Thymus (tissue), 14 donors: ENCODE measurements at places on chromosomes 1 and 21.

GRCh38 chr1:6245869-6246496, 2.0 kb downstream of the HES3 start:
- no peak for DNase-seq

DNA sequence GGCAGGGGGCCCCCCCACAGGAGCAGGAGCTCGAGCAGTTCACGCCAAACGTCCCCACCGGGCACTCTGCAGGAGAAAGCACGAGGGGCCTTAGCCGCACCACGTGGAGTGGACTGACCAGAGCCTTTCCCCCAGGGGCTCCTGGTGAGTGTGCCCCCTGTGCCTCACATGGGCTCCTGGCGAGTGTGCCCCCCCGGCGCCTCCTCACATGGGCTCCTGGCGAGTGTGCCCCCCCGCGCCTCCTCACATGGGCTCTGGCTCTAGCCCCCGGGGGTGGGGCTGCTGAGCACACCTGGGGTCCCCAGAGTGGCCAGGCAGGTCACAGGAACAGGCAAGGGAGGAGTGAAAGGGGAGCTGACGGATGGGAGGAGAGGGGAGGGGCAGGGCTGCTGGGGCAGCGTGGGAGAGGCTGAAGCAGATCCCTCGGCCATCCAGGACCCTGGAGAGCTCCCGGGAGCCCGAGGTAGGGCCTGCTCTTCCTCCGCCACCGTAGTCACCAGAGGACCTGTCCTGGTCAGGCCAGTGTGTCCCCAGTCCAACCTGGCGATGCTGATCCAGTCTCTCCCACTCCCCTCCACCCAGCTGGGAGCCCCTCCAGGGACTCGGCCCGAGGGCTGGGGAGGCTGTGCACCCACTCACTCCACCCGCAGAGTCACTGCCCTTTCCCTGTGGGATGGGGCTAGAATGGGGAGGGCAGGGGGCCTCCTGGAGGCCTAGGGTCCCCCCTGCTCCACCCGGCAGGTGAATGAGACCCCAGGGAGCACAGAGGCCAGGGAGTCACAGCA, 47.6 kb downstream of the ARHGEF16 start:
- peak; percentile 14 for DNase-seq

GRCh38 chr1:25559031-25559430, 15.6 kb downstream of the LDLRAP1 start:
- no peak for DNase-seq

- DNase-seq = no peak
These were observed 24.4 kb downstream of the BLZF1 start for GRCh38 chr1:169392406-169392805.

DNA sequence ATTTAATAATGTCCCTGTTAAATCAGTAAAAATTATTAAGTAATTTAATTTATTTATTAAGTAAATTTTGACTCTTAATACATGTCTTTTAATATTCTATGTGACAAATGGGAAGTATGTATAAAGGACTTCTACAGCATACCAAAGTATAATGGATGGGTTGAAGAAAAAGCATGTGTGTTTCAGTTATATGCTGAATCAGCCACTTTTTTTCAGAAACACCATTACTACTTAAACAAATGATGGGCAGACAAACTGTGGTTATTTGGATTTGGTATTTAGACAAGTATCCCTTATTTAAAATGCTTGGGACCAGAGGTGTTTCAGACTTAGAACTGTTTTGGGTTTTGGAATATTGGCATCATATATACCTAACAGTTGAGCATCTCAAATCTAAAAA, 176.3 kb upstream of the DMRTA2 start:
- DNase-seq = no peak

GRCh38 chr1:117205368-117205767, 5.4 kb downstream of the VTCN1 start:
- DNase-seq = no peak

- no peak for DNase-seq
These were observed 53.5 kb upstream of the TARBP1 start for GRCh38 chr1:234532503-234532922.

GRCh38 chr1:21058035-21058793, 118.5 kb downstream of the EIF4G3 start:
- DNase-seq = no peak

DNA sequence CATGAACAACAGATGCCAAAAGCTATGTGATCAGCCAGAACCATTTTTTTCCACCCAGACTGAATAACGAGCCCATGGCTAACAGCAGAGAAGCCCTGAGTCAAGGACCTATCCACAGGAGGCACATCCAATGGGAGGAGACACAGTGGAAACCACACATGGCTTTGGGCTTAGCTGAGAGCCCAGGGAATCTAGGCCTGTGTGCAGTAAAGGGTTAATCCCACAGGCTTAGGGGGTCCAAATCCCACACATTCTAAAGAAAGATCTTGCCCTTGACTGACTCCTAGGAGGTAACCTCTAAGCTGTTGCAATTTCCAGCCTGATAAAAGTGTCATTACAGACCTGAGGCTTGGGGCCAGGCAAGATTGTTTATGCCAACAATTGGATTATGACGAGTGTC, 194.5 kb downstream of the DSCAM start:
- no peak for DNase-seq

GRCh38 chr21:34704119-34704518, 35.3 kb downstream of the CLIC6 start:
- no peak for DNase-seq

GRCh38 chr1:10242135-10242534, 31.8 kb downstream of the KIF1B start:
- DNase-seq = no peak

- no peak for DNase-seq
These were observed 41.7 kb downstream of the DISP3 start for GRCh38 chr1:11520531-11521233.

DNA sequence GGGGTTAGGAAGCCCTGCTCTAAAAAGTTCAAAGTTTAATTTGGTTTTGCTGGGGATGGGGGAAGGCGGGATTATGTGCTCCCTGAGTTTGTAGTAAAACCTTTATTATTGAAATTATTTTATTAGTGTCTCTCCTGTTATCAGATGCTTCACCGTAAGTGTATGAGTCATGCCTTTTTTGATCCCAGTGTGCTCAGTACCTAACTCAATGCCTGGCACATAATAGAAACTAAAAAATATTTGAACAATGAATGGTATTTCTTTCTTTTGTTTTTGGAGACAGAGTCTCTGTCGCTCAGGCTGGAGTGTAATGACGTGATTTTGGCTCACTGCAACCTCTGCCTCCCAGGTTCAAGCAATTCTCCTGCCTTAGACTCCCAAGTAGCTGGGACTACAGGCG, 6.4 kb downstream of the SNRPE start:
- no peak for DNase-seq

DNA sequence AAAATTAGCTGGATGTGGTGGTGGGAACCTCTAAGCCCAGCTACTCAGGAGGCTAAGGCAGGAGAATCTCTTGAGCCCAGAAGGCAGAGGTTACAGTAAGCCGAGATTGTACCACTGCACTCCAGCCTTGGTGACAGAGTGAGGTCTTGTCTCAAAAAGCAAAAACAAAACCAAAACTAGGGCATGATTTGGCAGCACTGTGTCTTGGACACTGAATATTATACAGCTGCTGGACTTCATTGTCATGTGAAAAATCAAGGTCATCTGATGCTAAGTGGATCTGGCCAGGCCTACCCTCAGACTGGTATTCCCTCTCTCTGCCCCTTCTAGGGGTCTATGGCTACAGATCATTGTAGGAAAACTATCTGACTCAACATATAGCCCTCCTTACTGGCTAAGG, 55.2 kb upstream of the MRPS6 start:
- DNase-seq = no peak

GRCh38 chr1:87219141-87219540, 109.5 kb upstream of the LMO4 start:
- DNase-seq = no peak

- no peak for DNase-seq
These were observed 9.6 kb upstream of the LRP8 start for GRCh38 chr1:53337499-53337898.

DNA sequence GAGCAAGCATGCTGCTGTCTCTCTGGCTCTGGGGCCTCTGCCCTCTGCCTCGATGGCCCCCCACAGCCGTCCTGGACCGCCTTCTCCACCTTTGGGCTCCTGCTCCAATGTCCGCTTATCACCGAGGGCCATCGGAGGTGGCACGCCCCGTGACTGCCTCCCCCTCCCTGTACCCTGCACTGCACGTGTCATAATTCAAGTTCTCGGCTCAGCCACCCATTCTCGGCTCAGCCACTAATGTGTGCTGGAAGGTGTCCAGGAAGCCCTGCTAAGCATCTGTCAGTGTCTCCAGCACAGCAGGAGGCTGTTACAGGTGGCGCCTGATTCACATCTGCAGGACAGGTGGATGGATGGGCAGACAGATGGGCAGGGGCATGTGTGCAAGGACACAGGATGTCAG, 45.5 kb downstream of the TP73 start:
- DNase-seq = no peak

DNA sequence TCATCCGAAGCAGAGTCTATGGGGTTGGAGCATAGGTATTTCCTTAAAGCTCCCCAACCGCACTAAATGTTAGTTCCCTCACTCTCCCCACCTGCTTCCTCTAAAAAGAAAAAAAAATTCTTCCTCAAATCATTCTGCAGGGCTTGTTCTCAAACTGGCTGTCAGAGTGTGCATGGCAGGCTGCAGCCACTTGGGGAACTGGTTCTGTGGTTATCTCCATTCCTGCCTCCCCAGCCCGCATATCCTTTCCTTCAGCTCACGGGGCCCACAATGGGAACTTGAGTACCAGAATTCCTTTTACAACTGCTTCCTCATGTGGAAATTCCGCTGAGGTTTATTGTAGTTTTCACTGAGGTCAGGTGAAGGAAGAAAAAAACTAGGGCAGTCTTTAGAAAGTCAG, 159.2 kb downstream of the PIGK start:
- DNase-seq = no peak

- DNase-seq = no peak
These were observed 43.6 kb downstream of the CYYR1 start for GRCh38 chr21:26529526-26529925.

DNA sequence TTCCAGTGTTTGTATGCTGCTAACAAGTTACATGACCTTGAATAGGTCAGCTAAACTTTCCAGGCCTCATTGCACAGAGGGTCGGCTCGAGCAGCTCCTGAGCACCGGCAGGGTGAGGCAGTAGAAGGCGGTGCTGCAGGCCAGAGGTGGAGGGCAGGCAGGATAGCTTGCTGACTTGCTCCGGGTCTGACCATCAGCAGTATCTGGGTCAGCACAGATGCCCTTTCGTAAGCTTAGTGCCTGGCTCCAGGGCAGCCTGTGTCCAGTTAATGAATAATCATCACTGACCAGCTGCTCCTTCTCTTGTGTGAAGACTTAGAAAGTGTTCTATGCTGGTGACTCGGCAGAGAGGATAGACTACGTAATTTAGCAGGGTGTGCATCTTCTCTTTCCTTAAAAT, 6.9 kb downstream of the MAPKAPK2 start:
- DNase-seq = no peak

GRCh38 chr1:167620002-167620401, 10.0 kb upstream of the RCSD1 start:
- no peak for DNase-seq

GRCh38 chr1:245118066-245118465, 36.7 kb upstream of the KIF26B start:
- DNase-seq = no peak

GRCh38 chr1:201898992-201899391, 10.3 kb downstream of the SHISA4 start:
- DNase-seq = no peak

DNA sequence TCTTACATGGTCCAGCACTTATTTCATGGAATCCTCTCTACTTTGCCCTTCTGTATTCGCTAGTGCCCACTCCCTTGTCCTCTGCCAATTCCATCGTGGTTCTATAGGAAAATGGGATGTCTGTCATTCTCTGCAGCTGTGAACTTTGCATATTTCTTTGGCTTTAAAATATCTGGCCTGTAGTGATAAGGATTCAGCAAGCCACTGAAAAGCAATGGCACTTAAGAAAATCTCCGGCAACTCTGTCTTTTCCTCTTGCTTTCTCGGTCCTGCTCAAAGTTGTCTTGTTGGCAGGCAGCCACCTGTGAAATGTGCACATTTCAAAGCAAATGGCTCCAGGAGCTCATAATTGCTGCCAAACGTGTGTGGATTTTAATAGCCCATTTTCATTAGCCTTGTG, 91.8 kb downstream of the CHD1L start:
- no peak for DNase-seq

- DNase-seq = no peak
These were observed at the start of gene TRIM17 for GRCh38 chr1:228416217-228416933. Gene TRIM17 (minus strand): TSS chr1:228416861. CDS start chr1:228415072, 1,789 bp downstream.

- peak; percentile 37 for DNase-seq
These were observed 7.8 kb downstream of the C1orf162 start for GRCh38 chr1:111481387-111482221.

DNA sequence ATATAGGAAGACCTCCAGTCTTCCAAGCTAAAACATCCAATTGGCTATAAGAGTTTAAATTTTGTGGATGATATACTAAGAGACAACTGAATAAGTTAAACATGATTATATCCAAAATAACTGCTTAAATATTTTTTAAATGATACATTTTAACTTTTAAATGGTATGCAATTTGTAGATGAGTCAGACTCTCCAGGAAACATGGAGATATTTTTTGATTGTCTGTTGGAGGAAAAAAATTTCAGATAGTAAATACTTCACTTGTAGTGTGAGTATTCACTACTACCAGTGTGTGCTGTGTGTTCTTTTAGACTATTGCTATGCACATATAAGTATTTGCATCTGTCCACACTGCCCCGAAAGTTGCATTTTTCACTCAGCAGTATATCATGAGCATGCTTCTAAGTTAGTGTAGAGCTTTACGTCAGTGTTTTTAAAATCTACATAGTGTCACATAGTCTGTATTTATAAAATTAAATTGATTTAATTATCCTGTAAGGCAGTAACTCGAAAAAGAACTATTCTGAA, 91.1 kb downstream of the USP25 start:
- DNase-seq = no peak

DNA sequence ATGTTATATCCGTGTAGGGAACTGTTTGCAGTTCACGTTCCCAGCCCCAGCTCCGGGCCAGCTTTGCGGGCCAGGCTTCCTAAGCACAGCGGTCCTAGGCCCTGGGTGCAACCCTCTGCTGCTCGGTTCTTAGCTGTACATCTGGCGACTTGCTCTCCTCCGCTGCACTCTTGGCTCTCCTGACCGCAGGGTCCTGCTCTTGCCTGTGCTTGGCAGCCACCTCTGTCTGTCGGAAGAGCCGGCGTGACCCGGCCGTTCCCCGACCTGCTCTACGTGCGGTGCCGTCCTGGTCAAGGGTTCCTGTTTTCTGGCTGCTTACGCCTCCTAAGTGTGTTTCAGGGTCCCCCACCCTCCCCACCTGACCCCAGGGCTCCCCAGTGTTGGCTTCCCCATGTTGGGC, 36.7 kb downstream of the FAAP20 start:
- DNase-seq = no peak

DNA sequence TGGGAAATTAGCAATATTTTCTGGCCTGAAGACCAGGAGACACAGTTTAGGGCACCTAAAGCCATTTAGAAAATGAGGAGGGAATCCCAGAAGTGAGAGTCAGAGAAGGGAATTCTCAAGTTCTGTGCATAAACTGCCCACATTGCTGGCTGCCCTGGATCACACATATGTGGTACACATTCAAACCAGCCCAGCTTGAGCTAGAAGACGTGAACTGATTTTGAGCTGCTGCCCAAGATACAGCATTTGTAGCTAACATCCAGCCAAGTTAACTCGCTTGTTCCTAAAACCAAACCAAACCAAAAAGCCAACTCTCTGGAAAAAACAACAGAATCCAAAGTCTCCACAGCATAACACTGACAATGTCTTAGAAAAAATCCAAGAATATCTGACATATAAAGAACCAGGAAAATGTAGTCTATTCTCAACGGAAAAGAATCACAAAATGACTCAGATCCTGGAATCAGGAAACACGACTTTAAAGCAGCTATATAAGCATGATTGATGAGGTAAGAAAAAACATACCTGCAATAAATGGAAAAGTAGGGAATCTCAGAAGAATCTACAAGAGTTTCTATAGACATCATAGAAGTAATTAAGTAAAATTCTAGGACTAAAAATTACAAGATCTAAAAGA, 18.2 kb upstream of the QSOX1 start:
- DNase-seq = no peak
